ENCODE measurements at places on chromosomes 1 and 21.
A peak's percentile ranks its signal among the peaks of the same experiment; 100 is the strongest.

DNA sequence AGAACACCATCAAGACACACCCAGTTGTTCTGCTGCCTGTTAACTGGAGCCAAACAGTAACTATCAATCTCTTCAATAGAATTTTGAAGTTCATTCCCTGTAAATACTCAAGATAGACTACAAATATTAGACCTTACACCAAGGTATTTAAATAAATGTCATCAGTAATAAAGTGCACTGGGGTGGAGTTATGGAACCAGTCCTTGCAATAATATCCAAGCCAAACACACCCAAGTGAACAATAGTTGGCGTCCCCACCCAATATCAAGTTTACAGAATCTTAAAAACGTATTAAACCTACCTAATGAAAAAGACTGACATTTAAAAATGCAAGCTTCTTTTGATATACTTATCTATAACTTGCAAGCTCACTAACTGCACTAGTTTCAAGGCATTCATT is 2.7 kb downstream of the SERBP1 start:
- no peak for DNase-seq

DNA sequence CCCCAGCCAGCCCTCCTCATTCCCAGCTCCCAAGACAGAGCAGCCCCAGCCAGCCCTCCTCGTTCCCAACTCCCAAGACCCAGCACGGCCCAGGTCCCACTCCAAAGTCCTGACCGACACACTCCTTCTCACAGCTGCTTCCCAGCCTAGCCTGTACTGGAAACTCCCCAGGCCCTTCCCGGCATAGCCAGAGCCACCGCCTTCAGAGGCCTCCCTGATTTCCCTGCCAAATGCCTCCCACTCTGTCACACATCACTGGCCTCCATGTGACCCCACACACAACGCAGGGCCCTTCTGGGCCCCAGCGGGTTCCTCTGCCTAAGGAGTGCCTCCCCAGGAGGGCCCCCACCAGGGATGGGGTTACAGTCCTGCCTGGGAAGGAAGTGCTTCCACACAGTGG is 2.8 kb downstream of the UBE2J2 start:
- DNase-seq: no peak

DNA sequence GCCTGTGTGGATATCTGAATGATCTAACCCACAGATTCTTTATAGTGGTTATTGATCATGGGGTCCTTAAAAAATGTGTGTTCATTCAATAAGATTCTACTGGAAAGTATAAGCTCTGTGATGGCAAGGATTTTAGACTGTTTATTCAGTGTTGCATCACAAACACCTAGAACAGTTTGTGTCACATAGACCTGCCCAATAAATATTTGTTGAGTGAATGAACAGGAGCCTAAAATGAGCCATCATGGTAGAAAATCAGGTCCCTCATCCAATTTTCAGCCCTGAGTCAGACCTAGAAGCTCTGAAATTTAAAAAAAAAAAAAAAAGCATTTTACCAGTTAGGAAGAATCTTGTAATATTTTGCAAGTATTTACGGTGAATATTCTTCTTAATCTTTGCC is 2.3 kb upstream of the RGSL1 start:
- no peak for DNase-seq

GRCh38 chr1:205832326-205832751 is 17.6 kb downstream of the PM20D1 start:
- no peak for DNase-seq

- DNase-seq: no peak
Observed at GRCh38 chr1:167262836-167263235, 42.1 kb downstream of the POU2F1 start.

DNA sequence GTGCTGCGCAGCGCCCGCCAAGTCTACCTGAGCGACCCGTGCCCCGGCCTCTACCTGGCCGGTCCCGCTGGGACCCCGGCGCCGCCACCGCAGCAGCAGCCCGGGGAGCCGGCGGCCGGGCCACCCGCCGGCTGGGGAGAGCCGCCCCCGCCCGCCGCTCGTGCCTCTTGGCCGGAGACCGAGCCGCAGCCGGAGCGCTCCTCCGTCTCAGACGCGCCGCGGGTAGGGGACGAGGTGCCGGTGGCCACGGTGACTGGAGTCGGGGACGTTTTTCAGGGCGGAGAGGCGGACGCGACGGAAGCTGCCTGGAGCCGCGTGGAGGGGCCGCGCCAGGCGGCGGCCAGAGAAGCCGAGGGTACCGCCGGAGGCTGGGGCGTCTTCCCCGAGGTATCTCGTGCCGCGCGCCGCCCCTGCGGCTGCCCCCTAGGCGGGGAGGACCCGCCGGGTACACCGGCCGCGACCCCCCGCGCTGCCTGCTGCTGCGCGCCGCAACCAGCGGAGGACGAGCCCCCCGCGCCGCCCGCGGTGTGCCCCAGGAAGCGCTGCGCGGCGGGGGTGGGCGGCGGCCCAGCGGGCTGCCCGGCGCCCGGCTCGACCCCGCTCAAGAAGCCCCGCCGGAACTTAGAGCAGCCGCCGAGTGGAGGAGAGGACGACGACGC is 646 bp downstream of the IER5 start:
- no peak for DNase-seq

- no peak for DNase-seq
Observed at GRCh38 chr1:39262802-39263201, 58.3 kb downstream of the MACF1 start.

DNA sequence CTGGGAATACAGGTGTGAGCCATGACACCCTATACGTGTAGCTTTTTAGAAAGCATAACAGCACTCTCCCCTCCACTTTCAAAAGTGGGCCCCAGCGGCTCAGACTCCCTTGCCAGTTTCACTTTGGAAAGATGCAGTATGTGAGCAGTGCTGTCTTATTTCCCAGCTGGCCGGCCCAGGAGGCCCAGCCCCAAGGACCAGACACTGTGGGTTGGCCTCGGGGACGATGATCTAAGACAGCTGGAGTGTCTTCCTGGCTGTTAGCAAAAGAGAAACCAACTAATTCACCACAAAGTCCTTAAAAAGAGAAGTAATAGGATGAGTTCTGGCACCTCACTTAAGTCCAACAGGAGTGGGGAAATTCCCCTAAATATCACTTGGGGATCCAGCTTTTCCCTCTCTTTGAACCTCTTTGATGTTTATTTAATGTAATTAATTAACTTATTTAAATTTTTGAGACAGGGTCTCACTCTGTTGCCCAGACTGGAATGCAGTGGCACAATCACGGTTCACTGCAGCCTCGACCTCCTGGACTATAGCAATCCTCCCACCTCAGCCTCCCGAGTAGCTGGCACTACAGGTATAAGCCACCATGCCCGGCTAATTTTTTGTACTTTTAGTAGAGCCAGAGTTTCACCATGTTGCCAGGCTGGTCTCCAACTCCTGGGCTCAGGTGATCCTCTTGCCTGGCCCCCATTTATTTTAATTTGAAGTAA is 17.6 kb upstream of the CLIC4 start:
- no peak for DNase-seq

GRCh38 chr1:151175041-151175741 is 590 bp downstream of the TMOD4 start:
- DNase-seq: no peak

DNA sequence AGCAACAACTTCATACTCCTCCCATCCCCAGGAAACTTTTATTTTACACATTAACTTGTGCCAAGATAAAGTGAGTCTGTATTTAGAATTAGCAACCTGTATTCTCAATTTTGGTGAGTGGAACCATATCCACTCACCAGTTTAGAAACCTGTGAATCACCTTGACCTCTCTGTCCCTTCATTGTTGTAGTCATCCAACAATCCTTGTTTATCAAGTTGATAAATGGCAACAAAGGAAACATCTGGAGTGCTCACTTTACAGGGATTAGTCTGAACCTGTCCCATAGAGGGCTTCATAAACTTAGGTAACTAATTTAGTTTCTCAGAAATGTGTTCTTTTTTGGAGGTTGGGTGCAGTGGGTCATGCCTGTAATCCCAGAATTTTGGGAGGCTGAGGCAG is 3.9 kb upstream of the CLSPN start:
- no peak for DNase-seq

DNA sequence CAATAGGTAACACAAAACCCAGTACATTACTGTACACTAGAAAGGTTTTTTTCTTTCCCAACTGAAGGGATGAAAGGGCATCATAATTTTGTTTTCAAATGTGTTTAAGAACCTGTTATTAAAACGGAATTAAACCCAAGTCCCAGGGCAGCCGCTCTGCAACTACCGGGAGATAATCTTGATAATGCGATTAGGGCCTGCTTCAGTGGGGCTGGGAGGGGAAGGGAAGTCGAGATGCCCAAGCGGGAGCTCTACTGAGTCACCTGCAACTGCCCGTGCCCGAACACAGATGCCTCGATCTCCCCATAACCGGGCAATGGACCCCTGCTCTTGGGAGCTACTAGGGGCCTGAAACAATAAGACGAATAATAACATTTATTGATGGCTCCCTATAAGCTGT is 61.4 kb downstream of the KAZN start:
- DNase-seq: no peak

GRCh38 chr1:180154003-180154324 is 705 bp upstream of the QSOX1 start:
- no peak for DNase-seq

- no peak for DNase-seq
Observed at GRCh38 chr1:99227056-99227897, 37.0 kb upstream of the PLPPR4 start.

GRCh38 chr21:45200581-45201296 is 87.0 kb downstream of the POFUT2 start:
- no peak for DNase-seq

GRCh38 chr1:64664299-64664698 is 80.6 kb upstream of the RAVER2 start:
- DNase-seq: no peak

- DNase-seq: no peak
Observed at GRCh38 chr21:32921632-32922230, 104.0 kb upstream of the OLIG2 start.

DNA sequence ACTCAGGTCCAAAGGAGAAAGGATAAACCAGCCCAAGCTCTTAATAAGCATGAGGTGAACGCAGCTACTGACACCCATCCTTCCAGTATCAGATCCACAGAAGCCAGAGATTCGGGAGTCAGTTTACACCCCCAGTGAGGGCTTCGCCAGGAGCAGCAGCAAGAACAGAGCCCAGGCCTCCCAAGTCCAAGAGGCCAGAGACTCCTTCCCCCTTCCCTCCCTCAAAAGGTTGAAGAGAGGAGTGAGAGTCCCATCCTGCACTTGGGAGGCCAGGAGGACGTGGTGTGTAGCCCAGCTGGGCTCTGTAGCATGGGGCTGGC is 72.8 kb downstream of the MRPL37 start:
- DNase-seq: no peak

- no peak for DNase-seq
Observed at GRCh38 chr21:41210426-41211059, 42.6 kb downstream of the BACE2 start.

DNA sequence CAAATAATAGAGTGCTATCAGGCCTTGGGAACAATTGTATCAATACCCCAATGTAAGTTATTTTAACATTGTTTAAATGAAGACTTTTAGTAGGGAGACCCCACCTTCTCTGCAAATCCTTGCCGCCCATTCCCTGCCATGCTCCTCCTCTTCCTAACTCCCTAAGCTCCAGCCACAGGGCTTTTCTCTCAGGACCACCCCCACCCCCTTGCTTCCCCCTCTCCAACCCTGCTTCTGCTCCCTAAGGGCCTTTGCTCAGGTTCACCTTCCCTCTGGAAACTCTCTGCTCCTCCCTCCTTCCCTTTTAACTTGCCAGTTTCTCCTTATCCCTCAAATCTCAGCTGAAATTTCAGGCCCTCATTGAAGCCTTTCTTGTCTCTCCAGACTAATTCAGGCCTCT is 16.8 kb downstream of the CCDC190 start:
- no peak for DNase-seq

- DNase-seq: no peak
Observed at GRCh38 chr1:236064674-236065508, at the start of gene NID1. Gene NID1, minus strand, starts transcription at chr1:236065090. Its CDS starts 11 bp downstream, at chr1:236065079.

GRCh38 chr21:38263493-38263892 is 6.7 kb downstream of the KCNJ15 start:
- DNase-seq: no peak

DNA sequence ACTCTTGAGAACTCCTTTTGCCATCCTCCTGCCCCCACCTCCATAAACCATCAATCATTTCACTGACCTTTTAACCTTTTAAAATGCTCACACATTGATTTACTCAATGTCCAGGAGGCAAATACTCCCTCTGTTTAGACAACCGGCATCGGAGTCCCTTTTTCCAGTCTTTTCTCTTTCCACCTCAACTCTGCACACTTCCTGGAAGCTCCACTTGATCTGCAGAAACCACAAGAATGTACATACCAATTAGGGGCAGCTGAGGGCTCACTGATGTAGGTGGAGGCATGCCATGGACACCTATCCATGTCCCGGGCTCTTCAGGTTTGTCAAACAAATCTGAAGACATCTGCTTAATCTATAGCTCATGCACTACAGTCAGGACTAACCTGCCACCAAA is 5.3 kb upstream of the AMIGO1 start:
- DNase-seq: no peak

- peak; percentile 40 for DNase-seq
Observed at GRCh38 chr1:162213281-162213912, 143.9 kb downstream of the NOS1AP start.

DNA sequence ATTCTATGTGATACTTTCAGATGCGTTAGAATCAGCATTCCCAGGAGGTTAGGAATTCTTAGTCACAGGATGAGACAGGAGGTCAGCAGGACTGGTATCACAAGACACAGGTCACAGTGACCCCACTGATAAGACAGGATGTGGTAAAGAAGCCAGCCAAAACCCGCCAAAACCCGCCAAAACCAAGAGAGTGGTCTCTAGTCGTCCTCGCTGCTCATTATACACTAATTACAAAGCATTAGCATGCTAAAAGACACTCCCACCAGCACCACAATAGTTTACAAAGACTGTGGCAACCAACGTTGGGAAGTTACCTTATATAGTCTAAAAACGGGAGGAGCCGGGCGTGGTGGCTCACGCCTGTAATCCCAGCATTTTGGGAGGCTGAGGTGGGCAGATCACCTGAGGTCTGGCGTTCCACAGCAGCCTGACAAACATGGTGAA is 13.9 kb upstream of the ACTA1 start:
- DNase-seq: no peak

DNA sequence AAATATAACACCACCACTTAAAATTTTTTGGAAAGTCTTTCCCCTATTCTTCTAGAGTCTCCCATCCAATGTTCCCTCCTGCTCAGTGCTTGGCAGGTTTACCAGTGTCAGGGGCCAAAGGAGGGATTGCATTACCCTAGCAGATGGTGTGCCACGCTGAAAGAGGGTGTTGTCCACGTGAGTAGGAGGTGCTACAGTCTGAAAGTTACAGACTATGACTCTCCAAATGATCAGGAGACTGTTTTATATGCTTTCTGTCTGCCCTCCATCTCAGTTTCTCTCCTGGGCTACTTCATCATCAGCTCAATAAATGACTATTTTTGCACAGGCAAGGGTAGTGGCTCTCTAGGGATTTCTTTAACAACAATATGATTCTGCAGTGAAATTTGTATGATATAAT is 31.3 kb upstream of the ANGPTL7 start:
- no peak for DNase-seq

GRCh38 chr1:162632217-162632666 is at the start of gene DDR2:
Gene DDR2, plus strand, starts transcription at chr1:162632464. Its CDS starts 86,600 bp downstream, at chr1:162719064.
- no peak for DNase-seq
